ENCODE measurements at places on chromosomes 1 and 21. TPM values are rescaled to one million over a fixed set of nuclear protein-coding genes. Genes with fewer than 3 reads are reported as not detected.

Gene PRAMEF17
- not detected for total RNA-seq

Gene ABCD3
- 54.8 TPM for total RNA-seq

Gene VAV3
- total RNA-seq = 13.6 TPM

Gene SCAF4
- total RNA-seq = 36.7 TPM
